Stimulated activated CD8-positive, alpha-beta memory T cell treated with anti-CD3 and anti-CD28 coated beads, Interleukin-7, amount 100 ng/mL, for 1 hour (primary cell): ENCODE measurements at places on chromosomes 3 and 15.
A peak's percentile ranks its signal among the peaks of the same experiment; 100 is the strongest.

- no peak for DNase-seq
Observed at GRCh38 chr15:40115670-40116093, 7.0 kb upstream of the BMF start.

DNA sequence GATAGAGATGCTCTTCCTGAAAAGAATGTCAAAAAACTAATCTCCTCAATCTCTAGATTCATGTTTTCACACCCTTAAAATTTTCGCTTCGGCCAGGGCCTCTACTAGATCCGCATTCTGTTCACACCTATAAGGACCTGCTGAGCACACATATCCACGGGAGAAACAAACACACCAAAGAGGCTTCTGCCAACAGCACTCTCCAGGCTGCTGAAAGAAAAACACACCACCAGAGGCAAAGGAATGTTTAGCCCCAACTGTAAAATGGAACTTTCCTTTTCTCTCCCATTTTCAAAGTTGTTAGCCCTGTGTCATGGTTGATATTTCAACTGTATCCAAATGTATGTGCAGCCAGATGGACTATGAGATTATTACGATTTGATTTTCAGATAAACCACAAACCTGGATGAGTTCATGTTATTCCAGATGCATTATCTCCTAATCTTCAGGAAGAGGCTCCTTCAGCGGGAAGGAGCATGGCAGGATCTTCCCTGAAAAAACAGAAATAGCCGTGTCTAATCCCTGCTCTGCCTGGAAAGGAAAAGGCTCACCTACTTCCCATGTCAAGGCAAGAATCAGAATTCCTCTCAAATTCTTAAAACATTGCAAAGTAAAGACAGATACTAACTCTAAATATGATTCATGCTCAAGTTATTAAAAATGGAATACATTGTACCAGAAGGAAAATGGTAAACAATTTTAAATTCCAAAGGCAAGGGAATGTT, 442.7 kb upstream of the NR2F2 start:
- DNase-seq = no peak

GRCh38 chr15:62254137-62254934, 89.3 kb upstream of the C2CD4B start:
- DNase-seq = peak; percentile 29

GRCh38 chr3:122510878-122511535, 3.7 kb downstream of the KPNA1 start:
- no peak for DNase-seq

- DNase-seq = no peak
Observed at GRCh38 chr3:13324835-13325501, 95.2 kb downstream of the NUP210 start.

DNA sequence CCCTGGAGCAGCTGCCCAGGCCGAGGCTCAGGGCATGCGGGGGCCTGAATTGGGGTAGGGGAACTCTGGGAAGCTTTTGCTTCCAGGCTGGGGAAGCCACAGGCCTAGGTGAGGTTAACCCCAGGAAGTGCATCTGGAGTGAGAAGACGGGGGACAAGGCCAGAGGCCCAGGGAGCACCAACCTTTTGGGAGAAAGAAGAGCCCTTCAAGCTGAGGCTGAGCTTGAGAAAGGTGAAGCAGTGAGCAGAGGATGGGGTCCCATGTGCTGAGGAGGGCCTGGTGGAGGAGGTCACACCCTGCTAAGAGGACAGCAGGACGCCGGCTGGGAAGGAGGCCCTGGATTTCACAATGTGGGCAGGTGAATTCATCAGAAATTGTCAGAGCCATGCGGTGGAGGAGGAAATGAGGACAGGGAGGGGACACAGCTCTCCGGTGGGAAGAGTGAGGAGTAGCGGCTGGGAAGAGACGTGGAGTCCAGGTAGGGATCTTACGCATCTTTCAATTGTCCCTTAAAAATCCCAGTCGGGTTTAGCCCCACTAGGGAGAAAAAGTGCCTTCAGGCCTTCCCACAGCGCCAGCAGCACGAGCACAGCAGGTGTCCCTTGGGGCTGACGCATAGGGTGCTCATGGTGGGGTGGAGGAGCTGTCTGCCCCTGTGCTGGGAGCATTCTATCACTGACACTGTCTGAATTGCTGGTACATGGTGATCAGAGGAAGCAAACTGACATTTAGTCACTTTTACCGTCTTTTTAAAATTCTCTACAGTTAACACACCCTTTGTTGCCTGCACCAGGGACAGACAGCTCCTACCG, 50.9 kb downstream of the HCN4 start:
- DNase-seq = no peak

- no peak for DNase-seq
Observed at GRCh38 chr3:16897254-16897926, 12.6 kb downstream of the PLCL2 start.

- no peak for DNase-seq
Observed at GRCh38 chr3:43764056-43764455, 73.3 kb downstream of the ABHD5 start.

DNA sequence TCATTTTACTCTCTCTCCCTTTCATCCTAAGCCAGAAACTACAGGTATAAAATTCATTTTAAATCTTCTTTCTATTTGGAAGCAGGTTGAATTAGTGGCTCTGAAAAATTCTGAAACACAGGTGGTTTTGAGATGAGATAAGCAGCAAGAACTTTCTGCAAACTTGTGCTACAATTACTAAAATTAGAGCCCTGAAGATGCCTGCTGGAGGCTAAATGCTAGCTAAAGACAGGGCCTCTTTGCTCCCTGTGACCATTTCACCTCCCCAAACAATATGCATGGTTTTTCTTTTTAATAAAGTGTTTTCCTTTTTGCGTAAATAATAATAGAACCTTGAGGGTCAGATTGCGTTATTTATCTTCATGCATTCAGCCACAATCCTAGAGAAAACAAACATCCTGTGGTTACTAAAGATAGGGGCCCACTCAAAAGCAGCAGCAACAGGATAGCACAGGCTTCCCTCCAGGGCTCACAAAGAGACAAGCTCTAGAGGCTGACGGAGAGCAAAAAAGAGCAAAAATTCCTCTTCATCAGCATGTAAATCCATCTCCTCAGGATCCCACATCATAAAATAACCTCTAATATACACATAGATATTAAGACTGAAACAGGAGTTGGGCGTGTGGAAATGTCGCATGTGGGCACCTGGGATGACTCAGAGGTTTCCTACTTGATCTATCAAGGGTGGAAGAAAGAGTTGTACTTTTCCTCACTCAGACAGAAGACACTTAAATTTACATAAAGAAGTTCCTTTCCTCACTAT, 26.5 kb upstream of the CP start:
- DNase-seq = no peak

DNA sequence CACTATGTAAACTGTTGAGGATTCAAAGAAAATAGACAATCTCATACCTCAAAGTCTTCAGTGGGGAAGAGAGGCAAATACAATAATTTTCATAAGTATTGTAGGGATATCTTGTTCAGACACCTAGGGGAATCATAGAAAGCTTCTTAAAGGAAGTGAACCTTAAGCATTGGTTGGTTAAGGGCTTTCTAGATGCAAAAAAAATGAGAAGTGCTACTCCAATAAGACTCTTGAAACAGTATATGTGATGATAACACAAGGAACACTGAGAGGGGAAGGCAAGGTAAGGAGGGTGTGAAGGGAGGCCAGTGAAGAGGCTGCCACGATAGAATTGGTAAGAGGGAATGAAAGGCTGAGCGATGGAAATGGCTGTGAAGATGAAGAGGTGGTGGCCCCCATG, 104.1 kb downstream of the TPRG1 start:
- DNase-seq = no peak

GRCh38 chr3:188780193-188781147, 391.3 kb upstream of the TPRG1 start:
- no peak for DNase-seq

GRCh38 chr3:27673701-27674100, 48.4 kb downstream of the EOMES start:
- DNase-seq = no peak

DNA sequence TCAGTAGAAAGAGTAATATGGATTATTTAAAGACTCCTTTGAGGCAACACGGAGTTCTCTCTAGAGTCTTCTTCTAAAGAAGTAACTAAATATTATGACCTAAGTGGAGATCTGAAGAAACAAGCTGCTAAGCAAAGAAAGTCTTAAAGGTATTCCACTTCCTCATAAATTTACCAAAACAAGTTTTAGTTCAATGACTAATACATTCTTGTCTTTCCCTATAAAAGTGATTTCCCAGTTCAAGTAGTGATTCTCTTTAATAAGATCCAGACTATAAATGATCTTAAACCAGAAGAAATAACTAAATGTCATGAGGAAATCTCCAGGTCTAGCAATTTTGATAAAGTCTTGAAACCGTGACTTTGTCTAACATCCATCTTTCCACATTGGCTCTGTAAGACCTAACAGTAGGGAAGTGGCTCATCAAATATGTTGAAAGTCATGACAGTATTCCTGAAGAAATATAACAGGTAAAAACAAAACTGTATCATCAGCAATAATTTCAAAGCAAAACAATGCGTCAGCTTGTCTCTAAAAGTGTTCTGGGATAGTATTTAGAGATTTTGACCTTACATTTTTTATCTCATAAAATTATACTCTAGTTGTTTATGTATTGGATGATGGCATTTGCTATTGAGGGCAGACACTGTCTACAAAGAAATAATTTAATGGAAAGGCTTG, 51.8 kb upstream of the NEDD4 start:
- DNase-seq = no peak

- no peak for DNase-seq
Observed at GRCh38 chr3:185151101-185151963, 1.5 kb downstream of the C3orf70 start.

- no peak for DNase-seq
Observed at GRCh38 chr15:39447881-39448280, 133.0 kb upstream of the THBS1 start.

DNA sequence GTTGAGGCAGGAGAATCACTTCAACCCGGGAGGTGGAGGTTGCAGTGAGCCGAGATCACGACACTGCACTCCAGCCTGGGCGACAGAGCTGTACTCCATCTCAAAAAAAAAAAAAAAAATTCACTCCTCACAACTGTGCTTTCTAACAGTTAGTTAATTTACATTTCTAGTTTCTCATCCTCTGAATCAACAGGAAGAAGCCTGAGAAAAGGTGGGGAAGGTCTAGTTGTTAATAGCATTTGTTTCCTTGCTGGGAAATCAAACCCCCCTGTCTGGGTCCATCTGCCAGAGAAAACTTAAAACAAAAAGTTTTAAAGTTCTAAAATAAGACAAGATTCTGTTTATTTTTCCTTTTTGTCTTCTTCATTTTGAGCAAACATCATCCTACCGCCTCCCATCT, 62.3 kb downstream of the TMEM39A start:
- no peak for DNase-seq

DNA sequence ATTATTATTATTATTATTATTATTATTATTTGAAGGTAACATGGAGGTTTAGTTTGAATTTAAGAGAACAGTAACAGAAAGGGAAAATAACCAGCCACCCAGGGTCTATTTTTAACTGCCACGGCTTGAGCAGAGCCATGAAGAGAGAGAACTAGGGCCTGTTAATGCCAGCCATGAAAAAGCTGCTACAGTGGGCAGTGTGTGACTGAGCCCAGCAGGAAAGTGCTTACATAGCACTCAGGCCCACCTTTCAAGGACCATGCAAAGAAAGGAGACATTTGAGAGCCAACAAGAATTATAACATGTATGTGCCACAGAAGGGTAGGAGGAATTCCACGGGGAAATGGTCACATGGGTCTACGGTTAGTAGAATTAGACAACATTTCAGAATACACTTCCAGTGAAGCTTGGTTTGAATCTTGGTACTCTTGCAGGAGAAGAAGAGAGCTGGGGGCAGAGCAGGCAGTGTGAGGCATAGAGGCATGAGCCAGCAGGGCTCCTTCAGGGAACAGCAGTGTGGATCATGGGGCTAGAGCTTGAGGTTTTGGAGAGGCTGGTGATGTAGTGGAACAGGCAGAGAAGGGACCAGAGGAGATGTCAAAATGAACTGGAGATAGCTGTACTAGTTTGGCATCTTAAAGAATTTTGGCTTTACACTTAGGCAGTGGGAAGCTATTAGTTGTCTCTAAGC, 140.7 kb downstream of the CMSS1 start:
- DNase-seq = no peak

DNA sequence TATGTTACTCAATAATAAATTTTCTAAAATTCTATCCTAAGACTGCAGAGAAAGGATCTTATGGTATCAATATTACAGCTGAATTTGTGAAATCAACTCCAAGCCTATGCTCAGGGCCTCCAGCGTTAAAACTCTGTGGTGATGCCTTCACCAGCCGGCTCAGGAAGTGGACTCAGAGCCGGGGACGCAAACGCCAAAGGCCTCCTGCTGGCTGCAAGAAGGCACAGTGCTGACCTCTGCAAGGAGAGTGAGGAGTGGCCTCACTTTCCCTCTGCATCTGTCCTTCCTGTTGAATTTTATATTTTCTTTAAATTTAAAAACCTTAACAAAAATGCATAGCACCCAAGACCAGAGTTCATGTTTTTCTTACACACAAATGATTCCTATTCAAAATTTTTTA, 48.5 kb downstream of the HERC2 start:
- no peak for DNase-seq

GRCh38 chr3:119745942-119746341, 36.0 kb upstream of the NR1I2 start:
- DNase-seq = no peak

- no peak for DNase-seq
Observed at GRCh38 chr3:144265542-144266100, 294.0 kb downstream of the DIPK2A start.

GRCh38 chr3:59318881-59319280, 269.1 kb upstream of the CFAP20DC start:
- no peak for DNase-seq

DNA sequence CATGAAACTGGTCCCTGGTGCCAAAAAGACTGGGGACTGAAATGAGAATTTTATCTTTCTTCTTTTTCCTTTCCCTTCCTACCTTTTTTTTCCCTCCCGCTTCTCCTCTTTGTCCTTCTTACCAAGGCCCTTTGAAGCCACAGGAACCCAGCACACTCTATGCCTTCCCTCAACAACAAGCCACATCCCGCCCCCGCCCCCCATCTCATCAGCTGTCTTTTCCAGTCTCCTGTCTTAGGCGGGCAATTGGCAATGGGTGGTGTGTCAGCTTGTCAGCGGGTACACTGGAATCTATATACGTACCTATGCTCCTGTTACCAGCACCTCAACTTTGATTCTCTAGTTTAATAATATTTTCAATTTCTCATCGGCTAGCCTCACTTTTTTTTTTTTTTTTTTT, 56.3 kb upstream of the CHD2 start:
- DNase-seq = no peak

DNA sequence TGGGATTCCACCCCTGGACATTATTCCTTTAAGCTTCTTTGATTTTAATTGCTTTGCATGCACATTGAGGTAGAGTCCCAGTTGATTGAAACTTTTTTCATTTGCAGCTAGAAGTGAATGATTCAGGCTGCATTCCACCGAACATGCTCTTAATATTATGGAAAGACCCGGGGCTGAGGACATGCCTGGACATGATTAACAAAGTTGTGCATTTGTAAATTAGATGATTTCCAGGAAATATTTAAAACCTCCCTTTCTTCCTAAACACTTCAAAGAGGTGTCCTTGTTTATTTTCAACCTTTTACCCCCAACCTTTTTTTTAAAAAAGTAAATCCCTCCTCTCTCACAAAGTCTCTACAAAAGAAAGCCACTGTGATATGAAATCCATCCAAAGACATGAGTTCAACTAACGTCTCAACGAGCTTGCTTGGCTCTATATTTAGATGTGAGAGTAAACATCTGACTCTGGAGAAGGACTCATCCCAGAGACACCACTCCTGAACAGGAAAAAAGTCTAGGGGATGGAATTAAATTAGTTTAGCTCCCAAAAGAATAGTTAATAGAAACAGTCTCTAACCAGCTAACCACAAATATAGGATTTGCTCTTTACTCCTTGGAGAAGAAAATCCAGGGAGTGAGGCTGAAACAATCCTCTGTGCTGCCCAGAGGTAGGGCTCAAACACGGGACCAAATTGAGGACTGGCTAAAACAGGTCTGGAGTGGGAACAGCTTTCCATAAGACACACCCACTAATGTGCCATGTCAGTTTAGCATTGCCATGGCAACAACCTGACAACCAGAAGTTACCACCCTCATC, 83.1 kb downstream of the XXYLT1 start:
- DNase-seq = no peak
